ENCODE measurements at places on chromosomes 1 and 21. TPM values are rescaled to one million over a fixed set of nuclear protein-coding genes. Genes with fewer than 3 reads are reported as not detected.

DNA sequence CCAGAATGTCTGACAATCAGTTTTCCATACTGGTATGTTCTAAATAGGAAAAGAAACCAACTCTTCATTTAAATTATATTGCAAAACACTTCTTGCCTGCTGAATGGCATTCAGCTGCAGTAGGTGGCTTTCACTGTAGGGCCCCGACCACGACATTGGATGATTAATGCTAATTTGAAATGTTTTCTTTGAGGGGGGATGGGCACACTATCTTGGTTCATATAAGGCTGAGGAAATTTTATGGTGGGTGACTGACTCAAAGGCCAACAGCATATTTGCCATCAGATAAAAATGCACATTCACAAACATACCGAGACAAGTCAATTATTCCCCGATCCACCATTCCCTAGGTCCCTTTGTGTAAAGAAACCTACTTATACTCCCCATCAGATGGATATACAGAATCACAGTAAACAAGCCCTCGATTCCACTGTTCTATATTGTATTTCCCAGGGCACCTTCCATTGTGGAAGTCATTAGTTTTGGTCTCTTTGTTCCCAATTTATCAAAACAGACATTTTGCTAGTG lies 464.2 kb upstream of the DAB1 start:
- no peak for DNase-seq

GRCh38 chr1:61330018-61330417 lies 247.7 kb downstream of the NFIA start:
- DNase-seq = no peak

The E2F2 gene
- 4.7 TPM for total RNA-seq

The PARK7 gene
- total RNA-seq = 382 TPM

The FAM151A gene
- not detected for total RNA-seq

Data from RPMI7951 (cell line).